Natural killer cell treated with Interleukin-12 subunit alpha and Interleukin-12 subunit beta and Interleukin-15 and Interleukin-18, amount 100 ng/mL, for 72 hours (primary cell): ENCODE measurements at places on chromosomes 6 and 20. TPM values are rescaled to one million over a fixed set of nuclear protein-coding genes. Genes with fewer than 3 reads are reported as not detected.

The PLTP gene
- total RNA-seq = 3.0 TPM

The SOX4 gene
- 1.5 TPM for total RNA-seq

The SYCP2 gene
- total RNA-seq = 1.4 TPM

DNA sequence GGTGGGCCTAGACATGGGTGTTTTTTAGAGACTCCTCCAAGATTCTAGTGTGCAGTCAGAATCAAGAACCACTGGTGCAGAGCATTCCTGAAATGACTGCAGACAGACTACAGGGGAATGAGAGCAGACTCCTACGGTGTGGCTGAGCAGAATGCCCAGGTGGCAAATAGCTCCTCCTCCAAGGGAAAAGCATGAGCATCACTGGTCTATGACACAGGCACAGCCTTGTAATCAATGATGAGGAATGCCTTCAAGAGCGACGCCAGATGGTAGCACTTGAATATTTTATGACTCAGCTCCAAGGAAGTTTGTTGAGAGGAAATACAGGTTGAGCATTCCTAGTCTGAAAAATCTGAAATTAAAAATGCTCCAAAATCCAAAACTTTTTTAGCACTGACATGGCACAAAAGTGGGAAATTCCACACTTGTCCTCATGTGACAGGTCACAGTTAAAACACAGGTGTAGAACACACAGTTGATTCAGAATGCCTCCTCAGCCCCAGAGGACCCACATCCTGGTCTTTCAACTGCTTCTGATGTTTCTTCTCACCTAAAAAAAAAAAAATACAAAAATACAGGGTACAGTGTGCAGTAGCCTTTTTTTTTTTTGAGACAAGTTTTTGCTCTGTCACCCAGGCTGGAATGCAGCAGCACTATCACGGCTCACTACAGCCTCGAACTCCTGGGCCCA lies 10.6 kb upstream of the FAM8A1 start:
- no peak for DNase-seq

GRCh38 chr6:142891454-142891853 lies 53.5 kb downstream of the HIVEP2 start:
- no peak for DNase-seq

- no peak for DNase-seq
Measured at GRCh38 chr6:38796850-38797249, 81.7 kb downstream of the DNAH8 start.
